ENCODE measurements at places on chromosomes 5 and 9.

DNA sequence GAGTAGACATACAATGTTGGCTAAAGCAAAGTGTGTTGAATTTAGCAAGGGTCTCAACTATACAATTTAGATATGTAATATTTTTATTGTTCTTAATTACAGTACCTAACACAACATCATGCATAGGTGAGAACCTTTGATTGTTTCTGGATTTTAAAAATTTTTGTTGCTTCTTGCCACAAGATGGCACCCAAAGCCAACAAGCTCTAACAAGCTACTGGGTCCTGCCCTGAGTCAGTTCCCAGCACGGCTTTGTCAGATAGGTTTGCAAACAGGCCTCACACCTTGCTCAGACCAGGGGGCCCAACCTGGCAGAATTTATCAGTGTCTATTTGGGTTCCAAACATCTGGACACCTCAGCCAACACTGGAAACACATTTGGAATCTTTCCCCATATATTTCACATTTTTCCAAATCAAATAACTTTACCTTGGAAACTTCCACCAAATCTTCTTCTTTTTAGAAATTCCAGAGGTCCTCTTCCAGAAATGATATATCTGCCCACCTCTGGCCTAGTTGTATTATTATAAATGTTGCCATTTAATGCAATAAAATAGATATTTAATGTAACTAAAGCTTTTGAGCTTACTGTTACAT, 49.5 kb upstream of the EGFLAM start:
- peak; percentile 69 for ATAC-seq

DNA sequence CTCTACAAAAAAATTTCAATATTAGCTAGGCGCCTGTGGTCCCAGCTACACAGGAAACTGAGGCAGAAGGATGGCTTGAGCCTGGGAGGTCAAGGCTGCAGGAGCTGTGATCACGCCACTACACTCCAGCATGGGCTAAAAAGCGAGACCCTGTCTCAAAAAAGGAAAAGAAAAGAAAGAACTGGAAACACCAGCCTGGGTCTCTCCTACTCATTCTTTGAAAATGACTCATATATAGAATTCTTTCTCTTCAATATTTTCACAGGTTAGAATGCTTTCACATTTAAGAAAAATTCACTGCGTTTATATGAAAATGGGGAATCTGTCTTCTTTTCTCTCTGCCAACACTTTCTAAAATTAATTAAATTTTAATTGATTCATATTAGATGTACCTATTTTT, 115.6 kb downstream of the TRPM6 start:
- no peak for ATAC-seq

DNA sequence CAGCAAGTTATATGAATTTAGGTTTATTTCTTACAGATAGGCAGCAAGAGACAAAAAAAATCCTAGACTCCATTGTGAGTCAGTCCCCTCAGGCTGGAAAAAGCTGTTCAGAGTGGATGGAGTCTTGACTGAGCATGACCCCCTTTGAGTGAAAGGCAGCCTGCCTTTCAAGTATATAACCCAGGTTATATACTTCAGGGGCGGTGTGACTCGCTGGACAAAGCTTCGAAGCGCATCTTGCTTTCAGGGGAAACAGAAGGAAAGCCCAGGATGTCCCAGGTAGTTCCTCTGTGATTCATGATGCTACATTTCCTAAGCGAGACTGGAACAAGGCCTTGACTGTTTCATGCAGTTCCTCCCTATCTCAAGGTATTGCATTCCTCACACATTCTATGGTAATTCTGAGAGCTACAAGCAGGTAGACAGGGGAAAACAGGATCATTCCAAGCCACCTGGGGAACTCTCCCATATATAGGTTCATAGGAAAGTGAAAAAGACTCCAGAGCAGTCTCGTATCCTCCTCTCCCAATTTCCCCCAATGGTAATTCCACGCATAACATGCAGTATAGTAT, 1244.1 kb upstream of the CDH6 start:
- ATAC-seq: no peak

DNA sequence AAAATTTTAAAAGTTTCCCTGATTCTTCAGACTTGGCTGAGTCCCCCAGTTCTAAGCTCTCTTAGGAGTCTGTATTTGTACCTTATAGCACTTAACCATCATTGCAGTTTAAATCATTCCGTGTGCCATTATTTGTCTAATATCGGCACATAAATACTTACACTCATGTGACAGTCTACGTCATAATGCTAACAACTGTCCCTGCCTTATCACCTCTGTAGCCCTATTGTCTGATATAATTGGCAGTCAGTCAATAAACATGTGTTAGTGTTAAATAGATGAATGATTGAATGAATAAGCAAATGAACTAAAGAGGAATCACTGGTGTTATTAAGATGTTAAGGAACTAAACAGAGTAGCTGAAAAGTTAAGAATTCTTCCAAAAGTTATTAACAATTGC, 287.8 kb downstream of the EBF1 start:
- no peak for ATAC-seq

DNA sequence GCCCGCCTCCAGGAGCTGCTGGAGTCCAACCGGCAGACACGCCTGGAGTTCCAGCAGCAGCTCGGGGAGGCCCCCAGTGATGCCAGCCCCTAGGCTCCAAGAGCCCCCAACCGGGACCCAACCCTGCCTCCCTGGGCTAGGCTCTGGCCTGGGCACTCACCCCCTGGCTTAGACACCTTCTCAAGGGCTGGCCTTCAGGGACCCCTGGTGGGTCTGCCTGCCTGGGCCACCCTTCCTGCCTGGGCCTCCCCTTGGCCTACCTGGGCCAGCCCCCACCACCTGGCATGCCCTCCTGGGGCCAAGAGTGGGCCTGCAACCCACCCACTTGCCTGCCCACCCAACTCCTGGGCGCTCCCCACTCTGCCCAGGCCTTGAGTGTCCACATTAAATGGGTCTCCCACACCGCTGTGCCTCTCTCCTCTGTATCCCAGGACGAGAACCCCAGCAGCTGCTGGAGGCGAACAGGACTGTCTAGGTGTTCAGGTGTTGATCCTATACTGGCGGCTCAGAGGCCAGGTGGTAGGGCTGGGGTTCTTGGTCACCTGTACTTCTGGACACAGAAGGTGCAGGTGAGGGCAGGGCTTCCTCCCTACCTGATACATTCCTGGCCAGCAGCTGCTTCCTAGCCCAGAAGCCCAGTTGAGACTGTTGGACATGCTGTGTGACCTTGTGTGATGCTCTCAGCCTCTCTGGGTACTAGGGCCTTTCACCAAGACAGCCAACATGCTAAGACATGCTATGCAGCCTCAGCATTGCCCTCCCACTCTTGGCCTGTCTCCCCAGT, 3.6 kb downstream of the BBLN start:
- ATAC-seq: no peak

- ATAC-seq: no peak
Measured at GRCh38 chr5:135476615-135477581, 24.7 kb upstream of the TIFAB start.
